HT1080 (cell line): ENCODE measurements at places on chromosomes 6 and 20. TPM values are rescaled to one million over a fixed set of nuclear protein-coding genes. Genes with fewer than 3 reads are reported as not detected.

DNA sequence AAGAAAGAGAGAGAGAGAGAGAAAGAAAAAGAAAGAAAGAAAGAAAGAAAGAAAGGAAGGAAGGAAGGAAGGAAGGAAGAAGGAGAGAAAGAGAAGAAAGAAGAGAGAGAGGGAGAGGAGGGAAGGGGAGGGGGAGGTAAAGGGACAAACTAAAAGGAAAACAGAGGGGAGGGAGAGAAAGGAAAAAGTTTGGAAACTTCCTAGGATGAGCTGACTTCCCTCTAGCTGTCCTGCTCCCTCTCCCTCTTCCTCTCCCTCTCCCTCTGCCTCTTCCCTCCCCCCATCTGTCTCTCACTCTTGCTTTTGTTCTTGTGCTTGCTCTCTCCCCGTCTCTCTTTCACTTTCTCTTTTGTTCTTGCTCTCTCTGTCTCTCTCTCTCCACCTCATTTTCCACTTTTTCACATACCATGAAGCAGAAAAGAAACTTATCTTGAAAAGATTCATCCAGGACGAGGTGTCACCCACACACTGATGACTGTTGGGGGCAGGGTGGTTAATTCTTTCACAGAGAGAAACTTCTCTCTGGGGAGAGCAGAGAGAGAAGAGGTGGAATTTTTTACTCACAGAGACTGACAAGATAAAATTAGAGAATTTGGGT lies 56.4 kb upstream of the DUSP22 start:
- peak; percentile 58 for DNase-seq

- no peak for DNase-seq
Measured at GRCh38 chr6:44080561-44081521, 46.4 kb downstream of the MRPL14 start.

DNA sequence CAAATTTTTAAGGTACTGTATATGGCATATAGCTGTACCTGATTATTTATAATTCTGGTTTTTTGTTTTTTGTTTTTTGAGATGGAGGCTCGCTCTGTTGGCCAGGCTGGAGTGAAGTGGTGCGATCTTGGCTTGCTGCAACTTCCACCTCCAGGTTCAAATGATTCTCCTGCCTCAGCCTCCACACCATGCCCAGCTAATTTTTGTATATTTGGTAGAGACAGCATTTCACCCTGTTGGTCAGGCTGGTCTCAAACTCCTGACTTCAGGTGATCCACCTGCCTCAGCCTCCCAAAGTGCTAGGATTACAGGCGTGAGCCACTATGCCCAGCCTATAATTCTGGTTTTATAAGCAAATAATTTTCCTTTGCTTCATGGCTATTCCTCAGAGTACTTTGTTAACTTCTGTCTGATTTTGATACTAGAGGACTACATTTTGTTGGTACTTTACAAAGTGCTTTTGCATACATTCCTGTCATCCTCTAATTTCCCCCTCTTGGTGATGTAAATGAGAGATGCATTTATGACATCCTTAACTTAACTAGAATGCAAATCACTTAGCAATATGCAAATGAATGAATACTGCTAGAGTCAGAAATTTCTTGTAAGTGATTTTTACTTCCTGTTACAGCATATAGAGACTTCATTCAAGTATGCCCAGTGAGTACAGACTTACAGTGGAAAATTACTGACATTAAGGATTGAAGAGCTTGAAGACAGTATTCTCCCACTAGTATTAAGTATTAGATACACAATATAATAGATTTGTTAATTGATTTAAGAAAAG lies 35.7 kb upstream of the ARID1B start:
- DNase-seq: no peak

- no peak for DNase-seq
Measured at GRCh38 chr6:127199470-127199869, 67.2 kb upstream of the RNF146 start.

- DNase-seq: no peak
Measured at GRCh38 chr6:142195862-142196541, 48.9 kb downstream of the VTA1 start.

- DNase-seq: peak; percentile 59
Measured at GRCh38 chr6:31083742-31084354, 28.5 kb downstream of the C6orf15 start.

GRCh38 chr6:20013066-20013861 lies 176.1 kb downstream of the ID4 start:
- DNase-seq: no peak

DNA sequence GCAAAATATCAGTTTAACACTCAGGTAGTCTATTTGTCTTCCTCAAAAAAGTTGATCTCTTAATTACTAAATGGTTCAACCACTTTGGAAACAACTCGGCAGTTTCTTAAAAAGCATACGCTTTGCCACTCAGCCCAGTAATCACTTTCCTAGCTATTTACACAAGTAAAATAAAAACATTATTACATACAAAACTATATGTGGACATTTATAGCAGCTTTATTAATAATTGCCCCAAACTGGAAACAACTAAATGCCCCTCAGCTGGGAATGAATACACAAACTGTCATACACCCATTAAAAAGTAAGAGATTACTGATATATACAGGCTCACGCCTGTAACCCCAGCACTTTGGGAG lies 7.4 kb downstream of the EEF1A1 start:
- no peak for DNase-seq

GRCh38 chr20:32945710-32946221 lies 58.5 kb downstream of the SUN5 start:
- DNase-seq: peak; percentile 46

GRCh38 chr6:158284007-158284875 lies 28.0 kb upstream of the TULP4 start:
- no peak for DNase-seq

- DNase-seq: peak; percentile 36
Measured at GRCh38 chr6:142207265-142207877, 60.3 kb downstream of the VTA1 start.

GRCh38 chr20:20786428-20786827 lies 74.0 kb upstream of the RALGAPA2 start:
- no peak for DNase-seq

- DNase-seq: no peak
Measured at GRCh38 chr20:42749556-42749955, 440.1 kb downstream of the PTPRT start.

Gene GPX6
- not detected in 2 replicates for total RNA-seq

Gene KCNQ2
- total RNA-seq: under 0.01 and 0.23 TPM in 2 replicates

Gene GINS1
- 27.9 and 36.1 TPM in 2 replicates for total RNA-seq

Gene NR2E1
- total RNA-seq: not detected in 2 replicates

Gene B3GALT4
- total RNA-seq: 1.2 TPM in 2 replicates

Gene SMLR1
- not detected in 2 replicates for total RNA-seq

Gene CAGE1
- total RNA-seq: 0.03 and 0.20 TPM in 2 replicates
